ENCODE measurements at places on chromosomes 3 and 15. TPM values are rescaled to one million over a fixed set of nuclear protein-coding genes. Genes with fewer than 3 reads are reported as not detected.

The TLR9 gene
- polyA plus RNA-seq: 0.33 TPM

The RASL12 gene
- polyA plus RNA-seq: 7.4 TPM

The SYNPR gene
- polyA plus RNA-seq: 0.11 TPM

The MUSTN1 gene
- polyA plus RNA-seq: 0.37 TPM

The MEF2A gene
- polyA plus RNA-seq: 49.8 TPM

The SNX22 gene
- 2.6 TPM for polyA plus RNA-seq

The PPP1R14D gene
- 0.81 TPM for polyA plus RNA-seq

The GPR27 gene
- 10.0 TPM for polyA plus RNA-seq

The PRTG gene
- 11.3 TPM for polyA plus RNA-seq

The TP63 gene
- 1.5 TPM for polyA plus RNA-seq

The LINGO1 gene
- polyA plus RNA-seq: 12.9 TPM

The ITGA11 gene
- polyA plus RNA-seq: 2.6 TPM

The AMT gene
- 32.4 TPM for polyA plus RNA-seq

The FBXO22 gene
- polyA plus RNA-seq: 48.6 TPM

The EFCAB12 gene
- 3.0 TPM for polyA plus RNA-seq

The SSR3 gene
- polyA plus RNA-seq: 146 TPM

The TGM5 gene
- polyA plus RNA-seq: not detected

The CD86 gene
- polyA plus RNA-seq: 2.0 TPM

The HEG1 gene
- 30.5 TPM for polyA plus RNA-seq

The XCR1 gene
- polyA plus RNA-seq: 0.06 TPM

The CAV3 gene
- 0.86 TPM for polyA plus RNA-seq

The C2CD4B gene
- 0.84 TPM for polyA plus RNA-seq

The SLC2A2 gene
- 11.7 TPM for polyA plus RNA-seq

The LRTM1 gene
- not detected for polyA plus RNA-seq

The C3orf20 gene
- 0.27 TPM for polyA plus RNA-seq

The VPS18 gene
- 19.7 TPM for polyA plus RNA-seq

The ABI3BP gene
- 16.4 TPM for polyA plus RNA-seq

The FAM227B gene
- 14.7 TPM for polyA plus RNA-seq

The ACTRT3 gene
- 4.9 TPM for polyA plus RNA-seq

The TMC3 gene
- polyA plus RNA-seq: 0.25 TPM

The SPINT1 gene
- 65.7 TPM for polyA plus RNA-seq

The MAP2K1 gene
- polyA plus RNA-seq: 55.6 TPM

The SUSD5 gene
- polyA plus RNA-seq: 4.4 TPM

The TM6SF1 gene
- polyA plus RNA-seq: 2.5 TPM

The DUOXA1 gene
- polyA plus RNA-seq: not detected

The KNL1 gene
- 14.6 TPM for polyA plus RNA-seq

The ITPKA gene
- polyA plus RNA-seq: 0.86 TPM

The STRIT1 gene
- polyA plus RNA-seq: 2.4 TPM

The IL17RB gene
- polyA plus RNA-seq: 12.8 TPM

The CP gene
- 0.71 TPM for polyA plus RNA-seq

The DNAJC19 gene
- 70.7 TPM for polyA plus RNA-seq

The FRMD4B gene
- 37.4 TPM for polyA plus RNA-seq

The SEMA7A gene
- 7.2 TPM for polyA plus RNA-seq

The SCN11A gene
- polyA plus RNA-seq: 1.4 TPM

The BFSP2 gene
- polyA plus RNA-seq: 0.14 TPM

The TICRR gene
- 8.4 TPM for polyA plus RNA-seq

The TXNRD3 gene
- 17.7 TPM for polyA plus RNA-seq

The AADACL2 gene
- not detected for polyA plus RNA-seq

The CEMIP gene
- 5.2 TPM for polyA plus RNA-seq
